Fibroblast of skin of left biceps (primary cell): ENCODE measurements at places on chromosomes 6 and 20.

GRCh38 chr20:35564905-35565304 is 23.0 kb downstream of the ERGIC3 start:
- DNase-seq: no peak

GRCh38 chr6:121330516-121330915 is 3.8 kb downstream of the TBC1D32 start:
- no peak for DNase-seq

DNA sequence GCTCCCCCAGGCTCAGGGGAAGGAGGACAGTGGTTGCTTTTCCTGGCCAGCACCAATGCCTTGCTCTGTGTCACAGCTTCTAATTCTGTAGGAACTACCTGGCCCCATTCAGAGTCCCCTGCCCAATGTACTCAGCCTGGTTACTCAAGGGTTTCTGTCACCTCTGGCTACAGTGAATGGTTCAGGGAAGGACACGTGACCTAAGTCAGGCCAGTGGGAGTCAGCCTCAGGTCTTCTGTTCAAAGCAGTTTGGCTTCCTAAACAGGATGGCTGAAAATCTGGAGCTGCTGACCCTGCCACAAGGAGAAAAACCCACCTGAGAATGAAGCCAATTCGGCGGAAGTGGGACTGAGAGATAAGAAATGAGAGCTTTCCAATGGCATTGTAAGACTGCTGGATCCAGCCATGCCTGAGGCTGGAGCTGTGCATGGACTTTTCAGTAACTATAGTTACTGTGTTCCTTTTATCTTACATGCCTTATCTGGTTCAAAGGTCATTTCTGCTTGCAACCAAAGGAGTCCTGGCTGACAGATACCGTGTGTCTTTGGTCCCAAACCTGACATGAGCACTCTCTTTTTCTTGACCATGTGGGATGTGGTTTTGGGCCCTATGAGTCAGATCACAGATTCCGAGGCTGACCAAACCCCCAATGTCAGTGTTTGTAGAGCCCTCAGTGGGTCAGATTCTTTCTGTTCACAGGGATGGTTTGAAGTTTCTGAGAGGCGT is 104.3 kb downstream of the SULF2 start:
- DNase-seq: no peak

DNA sequence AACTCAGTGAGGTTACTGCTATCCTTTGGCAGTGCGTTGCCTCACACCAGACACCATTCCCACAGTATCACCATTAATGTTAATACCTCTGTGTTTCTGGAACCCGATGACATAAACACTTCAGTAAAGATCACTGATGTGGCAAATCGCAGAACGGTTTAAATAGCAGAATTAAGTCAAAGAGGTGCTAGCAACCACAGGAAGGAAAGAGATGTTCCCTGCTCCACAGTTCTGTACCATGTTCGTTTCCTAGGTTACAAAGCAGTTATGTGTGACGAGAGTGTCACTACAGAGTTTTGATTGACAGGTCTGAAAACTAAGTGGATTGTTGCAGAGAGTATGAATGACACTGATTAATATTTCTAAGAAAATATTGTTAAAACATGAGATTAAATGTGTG is 272.3 kb downstream of the KHDRBS2 start:
- DNase-seq: no peak

DNA sequence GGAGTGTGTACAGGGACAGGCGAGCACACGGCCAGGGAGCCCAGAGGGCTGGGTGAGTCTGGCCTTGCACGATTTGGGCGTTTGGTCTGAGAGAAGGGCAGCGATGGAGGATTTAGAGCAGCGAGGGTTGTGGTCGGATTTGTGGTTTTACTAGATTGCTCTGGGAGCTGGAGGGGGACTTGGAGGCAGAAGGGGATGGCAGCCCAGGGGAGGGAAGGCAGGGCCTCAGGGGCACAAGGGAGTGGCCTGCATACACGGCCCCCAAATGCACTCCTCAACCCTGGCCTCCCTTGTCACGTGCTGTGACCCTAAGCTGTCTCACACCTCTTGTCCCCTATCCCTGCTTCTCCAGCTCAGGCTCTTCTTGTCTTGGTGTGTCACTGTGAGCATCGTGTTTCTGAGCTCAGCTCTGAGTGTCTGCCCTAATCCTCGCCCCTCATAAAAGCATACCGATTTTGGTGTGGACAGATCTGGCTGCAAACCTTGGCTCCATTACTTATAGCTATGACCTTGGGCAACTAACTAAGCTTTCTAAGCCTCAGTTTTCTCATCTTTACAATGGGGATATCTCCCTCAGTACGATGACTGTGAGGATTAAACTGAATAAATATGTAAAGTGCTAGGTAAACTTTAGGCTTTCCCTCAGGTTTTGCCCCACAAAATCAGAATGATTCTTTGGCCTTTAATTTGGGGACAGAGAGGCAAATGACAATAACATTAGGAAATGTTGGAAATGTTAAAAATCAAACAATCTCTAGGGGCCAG is 120.1 kb upstream of the ARMC2 start:
- DNase-seq: no peak

GRCh38 chr20:62227977-62228958 is 8.2 kb upstream of the HRH3 start:
- DNase-seq: no peak

- no peak for DNase-seq
Observed at GRCh38 chr6:159404296-159404695, 235.1 kb downstream of the FNDC1 start.

- DNase-seq: no peak
Observed at GRCh38 chr6:25337431-25337830, 58.3 kb downstream of the CARMIL1 start.

DNA sequence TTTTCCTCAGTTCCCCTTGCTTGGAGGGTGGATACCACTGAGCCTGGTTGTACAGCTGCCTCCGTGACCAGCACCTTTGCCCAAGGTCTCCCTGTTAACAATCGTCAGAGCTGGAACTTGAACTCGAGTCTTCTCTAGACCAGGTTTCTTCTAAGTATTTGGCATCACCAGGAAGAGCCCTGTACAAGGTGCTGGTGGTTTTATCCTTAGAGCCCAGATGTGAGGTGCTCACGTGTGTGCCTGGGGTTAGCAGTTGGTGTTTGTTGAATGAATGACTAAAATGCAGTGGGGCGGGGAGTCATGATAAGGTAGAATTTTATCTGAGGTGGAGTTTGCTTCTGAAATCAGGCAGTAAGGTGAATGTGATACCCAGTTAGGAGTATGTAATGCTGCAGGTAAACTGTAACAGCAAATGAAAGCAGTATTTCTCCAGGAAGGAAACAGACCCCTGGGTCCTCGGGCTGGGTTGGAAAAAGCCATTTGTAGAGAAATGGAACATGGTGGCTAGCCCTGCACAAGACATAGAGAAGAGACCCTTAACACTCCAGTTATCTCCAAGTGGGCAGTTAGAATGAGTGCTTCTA is 3.1 kb downstream of the DNAJC5 start:
- no peak for DNase-seq

DNA sequence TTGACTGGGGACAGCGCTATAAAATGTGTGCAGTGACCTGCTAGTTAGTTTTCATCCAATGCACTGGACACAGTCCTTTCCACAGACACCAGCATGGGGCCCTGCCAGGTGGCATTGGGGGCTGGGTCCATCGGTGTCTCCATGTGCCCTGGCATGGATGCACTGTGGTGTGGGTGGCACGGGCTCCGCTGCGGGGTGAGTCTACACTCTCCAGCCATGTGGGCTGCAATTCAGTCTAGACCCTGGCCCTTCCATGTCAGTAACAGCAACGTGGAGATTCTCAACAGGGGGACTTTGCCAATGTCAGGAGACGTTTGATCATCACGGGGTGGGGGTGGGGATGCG is 100.0 kb downstream of the RAMACL start:
- DNase-seq: no peak

GRCh38 chr6:87772597-87773530 is 70.8 kb upstream of the AKIRIN2 start:
- DNase-seq: no peak

DNA sequence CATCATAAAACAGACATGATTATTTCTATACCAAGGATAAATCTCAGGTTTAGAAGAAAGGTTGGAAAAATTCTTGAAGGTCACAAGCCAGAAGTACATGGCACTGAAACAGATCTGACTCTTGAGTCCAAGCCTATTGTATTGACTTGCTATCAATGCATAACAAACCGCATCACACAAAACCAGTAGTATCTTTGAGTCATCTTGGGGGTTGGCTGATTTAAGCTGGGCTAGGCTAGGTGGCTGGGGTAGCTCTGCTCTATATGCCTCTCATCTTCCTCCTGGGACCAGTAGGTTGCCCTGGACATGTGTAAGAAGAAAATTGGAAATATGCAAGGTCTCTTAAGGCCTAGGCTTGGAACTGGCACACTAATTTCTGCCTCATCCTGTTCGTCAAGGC is 37.0 kb upstream of the RAB23 start:
- DNase-seq: no peak

GRCh38 chr20:35490736-35491181 is 35.4 kb downstream of the CEP250 start:
- DNase-seq: no peak

DNA sequence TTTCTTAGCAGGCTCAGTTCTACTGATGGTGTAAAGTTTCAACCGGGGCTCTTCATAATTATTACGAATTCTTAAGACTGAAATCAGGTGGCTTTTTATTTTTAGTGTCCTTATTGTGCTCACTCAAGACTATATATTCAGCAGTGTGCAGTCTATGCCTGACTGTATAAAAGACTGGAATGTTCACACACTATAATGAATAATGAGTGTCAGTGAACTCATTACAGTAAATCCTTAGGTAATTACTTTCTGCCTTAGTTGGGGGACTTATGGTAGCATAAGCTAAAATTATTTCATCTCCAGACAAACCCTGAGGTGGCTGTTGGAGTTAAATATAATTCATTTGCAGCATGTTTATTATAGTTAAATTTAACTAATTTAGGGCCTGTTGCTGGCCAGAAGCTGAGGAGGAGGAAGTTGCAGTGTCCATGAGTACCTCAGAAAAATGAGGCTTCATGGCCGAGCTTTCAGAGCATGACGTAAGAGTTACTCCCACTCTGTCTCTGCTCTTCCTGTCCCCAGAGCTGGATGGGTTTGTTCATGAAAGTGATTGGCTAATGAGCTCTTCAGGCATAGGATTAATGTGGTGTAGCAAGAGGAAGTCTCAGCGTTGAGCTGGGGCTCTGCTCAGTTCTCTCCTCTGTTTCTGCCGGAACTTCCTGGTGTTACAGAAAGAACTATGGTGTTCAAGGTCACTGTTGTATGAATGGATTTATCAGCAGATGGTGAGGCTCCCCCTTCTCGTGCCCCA is 335.7 kb downstream of the NRN1 start:
- DNase-seq: no peak

GRCh38 chr6:82030301-82030700 is 217.2 kb downstream of the IBTK start:
- DNase-seq: no peak

DNA sequence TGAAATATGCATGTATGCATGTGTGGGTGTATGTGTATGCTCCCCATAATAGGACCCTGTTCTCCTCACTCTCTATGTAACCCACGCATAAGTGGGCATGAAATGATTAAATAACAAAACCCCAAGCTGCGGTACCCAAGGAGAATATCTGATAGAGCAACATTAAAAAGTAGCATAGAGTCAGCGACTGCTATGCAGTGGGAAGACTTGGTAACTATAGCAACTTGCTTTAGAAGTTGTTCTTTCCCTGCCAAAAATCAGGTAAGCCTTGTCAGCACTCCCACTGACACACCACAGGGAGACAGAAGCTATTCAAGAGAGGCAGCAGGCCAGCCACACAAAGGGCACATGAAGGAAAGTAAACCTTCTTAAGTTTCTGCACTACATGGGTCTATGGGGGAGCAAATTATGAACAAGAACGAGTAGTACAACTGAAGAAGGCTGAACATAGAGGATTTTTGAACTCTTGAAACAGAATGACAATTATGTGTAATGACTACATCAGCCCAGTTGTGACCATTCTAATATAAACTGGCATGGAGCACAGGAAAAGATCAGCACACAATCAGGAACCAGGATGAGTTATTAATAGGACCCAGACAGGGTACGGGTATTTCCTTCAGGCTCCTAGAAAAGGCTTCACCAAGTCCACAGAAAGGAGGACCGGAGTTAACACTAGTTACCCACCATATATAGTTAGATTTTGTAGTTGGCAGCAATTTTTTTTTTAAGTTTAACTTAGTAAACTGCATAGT is 89.9 kb downstream of the GPR6 start:
- DNase-seq: no peak

DNA sequence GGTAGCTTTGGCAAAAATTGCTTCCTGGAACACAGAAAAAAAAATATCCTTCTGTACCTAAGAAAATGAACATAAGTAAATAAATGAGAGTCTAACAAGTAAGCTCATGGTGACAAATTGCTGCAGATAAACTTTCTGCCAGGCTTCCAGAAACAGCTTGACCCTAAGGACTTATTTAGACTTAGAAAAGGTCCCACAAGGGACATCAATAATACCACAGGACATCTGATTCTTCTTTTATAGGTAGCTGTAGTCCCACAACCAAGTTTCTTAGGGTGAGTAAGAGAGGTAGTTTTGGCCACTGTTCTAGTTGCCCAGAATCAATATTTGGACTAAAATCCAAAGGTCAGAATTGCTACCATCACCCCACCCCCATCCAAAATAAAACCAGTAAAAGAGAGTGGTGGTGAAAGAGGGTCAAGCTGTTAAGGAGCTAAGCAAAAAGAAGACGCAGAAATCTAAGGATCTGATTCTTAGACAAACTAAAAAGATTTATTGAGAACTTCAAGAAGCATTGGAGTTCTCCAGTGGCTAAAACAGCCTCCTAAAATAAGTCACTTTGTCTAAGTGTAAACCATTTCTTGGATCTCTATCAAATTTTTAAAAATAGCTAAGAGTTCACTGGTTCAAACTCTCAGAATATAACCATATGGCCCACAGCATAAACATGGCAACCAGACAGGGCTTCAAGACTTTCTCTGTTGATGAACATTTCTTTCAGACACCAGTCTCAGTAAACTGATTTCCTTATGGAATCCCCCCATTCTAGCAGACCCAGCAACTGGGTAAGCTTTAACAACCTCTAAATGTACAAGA is 180.6 kb downstream of the PTPRK start:
- DNase-seq: no peak

DNA sequence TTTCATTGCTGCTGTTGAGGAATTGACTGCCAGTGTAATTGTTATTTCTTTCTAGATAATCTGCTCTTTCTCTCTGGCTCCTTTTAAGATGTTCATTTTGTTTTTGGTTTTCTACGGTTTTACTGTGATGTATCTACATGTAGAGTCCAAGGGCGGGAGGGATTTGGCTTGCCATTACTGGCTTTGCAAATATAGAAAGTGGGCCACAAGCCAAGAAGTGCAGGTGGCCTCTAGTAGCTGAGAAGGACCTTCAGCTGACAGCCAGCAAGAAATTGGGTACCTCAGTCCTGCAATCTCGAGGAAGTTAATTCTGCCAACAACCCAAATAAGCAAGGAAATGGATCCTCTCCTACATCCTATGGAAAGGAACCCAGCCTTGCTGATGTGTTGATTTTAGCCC is 42.8 kb upstream of the GLP1R start:
- no peak for DNase-seq
